Caki2 (cell line): ENCODE measurements at places on chromosomes 7 and 10. TPM values are rescaled to one million over a fixed set of nuclear protein-coding genes. Genes with fewer than 3 reads are reported as not detected.

- DNase-seq = no peak
These were observed 63.9 kb downstream of the SND1 start for GRCh38 chr7:127715901-127716300.

GRCh38 chr10:133372507-133372906 is 647 bp downstream of the ECHS1 start:
- DNase-seq = no peak

DNA sequence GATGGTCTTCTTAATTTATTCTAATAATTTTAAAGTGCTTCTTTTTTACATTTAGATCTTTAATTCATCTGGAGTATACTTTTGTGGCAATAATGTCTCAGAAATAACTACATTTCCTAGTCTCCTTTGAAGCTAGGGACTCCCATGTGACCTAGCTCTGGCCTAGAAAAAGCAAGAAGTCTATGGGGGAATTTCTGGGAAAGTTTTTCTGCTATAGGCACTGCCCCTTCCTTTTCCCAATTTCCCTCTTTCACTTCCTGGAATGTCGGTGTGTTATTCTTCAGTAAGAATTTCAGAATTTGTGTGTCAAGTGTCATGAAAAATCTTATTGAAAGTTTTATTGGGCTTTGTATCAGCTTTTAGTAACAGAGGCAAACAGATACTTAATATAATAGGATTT is 94.6 kb upstream of the LRRC4 start:
- DNase-seq = no peak

- DNase-seq = no peak
These were observed 6.2 kb downstream of the PLXNA4 start for GRCh38 chr7:132569884-132570614.

- no peak for DNase-seq
These were observed 84.8 kb downstream of the FOXL3 start for GRCh38 chr7:374706-375311.

- peak; percentile 76 for DNase-seq
These were observed 70.6 kb downstream of the AP3M1 start for GRCh38 chr10:74079936-74080590.

DNA sequence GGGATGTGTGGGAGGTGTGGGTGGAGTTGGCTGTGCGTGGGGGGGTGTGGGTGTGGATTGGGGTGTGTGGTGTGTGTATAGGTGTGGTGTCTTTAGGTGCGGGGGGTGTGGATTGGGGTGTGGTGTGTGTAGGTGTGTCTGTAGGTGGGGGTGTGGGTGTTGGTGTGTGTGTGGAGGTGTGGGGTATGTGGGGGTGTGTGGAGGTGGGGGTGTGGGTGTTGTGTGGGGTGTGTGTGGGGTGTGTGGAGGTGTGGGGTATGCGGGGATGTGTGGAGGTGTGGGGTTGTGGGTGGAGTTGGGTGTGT is 33.9 kb downstream of the SPDYE17 start:
- DNase-seq = no peak

DNA sequence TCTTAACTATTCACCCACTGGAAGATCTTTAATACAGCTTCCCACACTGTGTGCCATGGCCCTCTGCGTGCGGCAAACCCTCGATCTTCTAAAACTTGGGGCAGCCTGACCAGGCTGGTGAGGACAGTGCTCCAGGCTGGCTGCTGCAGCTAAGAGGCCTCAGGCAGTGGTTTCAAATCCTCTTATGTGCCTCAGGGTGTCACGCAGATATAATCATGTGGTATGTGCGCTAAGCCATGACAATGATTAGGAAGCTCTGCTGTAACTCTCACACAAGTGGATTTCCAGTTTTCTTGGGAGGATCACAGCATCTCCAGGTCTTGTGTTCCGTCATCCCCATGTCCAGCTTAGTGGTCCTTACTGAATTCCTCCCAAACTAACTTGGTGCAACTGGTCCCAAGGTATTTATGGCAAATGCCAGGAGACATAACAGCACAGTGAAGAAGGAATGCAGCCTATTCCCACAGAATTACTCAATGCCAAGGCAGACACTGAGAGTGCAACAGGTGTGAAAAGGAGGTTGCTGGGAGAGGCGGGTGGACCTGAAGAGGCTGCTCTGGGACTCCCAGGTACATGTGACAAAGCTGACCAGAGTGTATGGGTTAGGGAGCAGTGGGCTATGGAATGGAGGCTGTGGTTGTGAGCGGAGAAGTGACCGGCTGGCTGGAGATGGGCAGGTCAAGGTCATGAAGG is 2.3 kb downstream of the HPS1 start:
- DNase-seq = peak; percentile 34

DNA sequence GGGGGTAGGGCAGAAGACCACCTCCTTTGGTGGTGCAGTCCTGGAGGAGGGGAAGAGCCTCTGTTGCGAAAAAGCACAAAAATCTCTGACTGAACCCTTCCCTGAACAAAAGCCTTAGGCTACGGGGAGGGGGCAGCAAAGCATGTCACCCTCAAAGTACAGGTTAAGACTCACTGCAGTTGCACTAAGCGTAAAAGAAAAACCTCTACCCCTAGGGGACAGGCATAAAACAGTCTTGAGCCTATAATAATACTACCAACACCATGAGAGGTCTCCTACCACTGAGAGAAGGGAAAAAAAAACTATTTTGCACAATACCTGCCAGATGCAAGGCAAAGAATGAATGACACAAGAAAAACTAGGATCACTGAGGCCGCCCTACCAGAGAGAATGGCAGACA is 17.3 kb downstream of the TNPO3 start:
- no peak for DNase-seq

The UPP1 gene
- 163 and 175 TPM in 2 replicates for total RNA-seq

The SRGN gene
- total RNA-seq = 288 and 293 TPM in 2 replicates

The RGS10 gene
- 18.1 and 45.8 TPM in 2 replicates for total RNA-seq

The ANKRD7 gene
- 1.9 and 4.0 TPM in 2 replicates for total RNA-seq

The SKAP2 gene
- total RNA-seq = 43.8 and 49.3 TPM in 2 replicates

The TNRC18 gene
- 12.6 and 23.3 TPM in 2 replicates for total RNA-seq

The COL1A2 gene
- total RNA-seq = 0.09 TPM in 1 of 2 replicates, not detected in the other

The TAC1 gene
- total RNA-seq = not detected in 2 replicates
